Tibial nerve (tissue), 4 donors: ENCODE measurements at places on chromosomes 16 and 17. TPM values are rescaled to one million over a fixed set of nuclear protein-coding genes. Genes with fewer than 3 reads are reported as not detected.

GLTPD2 gene
- not detected for total RNA-seq

MYH1 gene
- total RNA-seq = not detected

KRT16 gene
- total RNA-seq = 2.4 TPM

KANSL1 gene
- total RNA-seq = 91.3 TPM

- DNase-seq = no peak
Observed at GRCh38 chr17:67675481-67675880, 42.3 kb upstream of the NOL11 start.

GRCh38 chr16:54993106-54993895 lies 62.6 kb downstream of the IRX5 start:
- no peak for DNase-seq
